Renal pelvis (tissue), 12 donors: ENCODE measurements at places on chromosomes 11 and 22.

DNA sequence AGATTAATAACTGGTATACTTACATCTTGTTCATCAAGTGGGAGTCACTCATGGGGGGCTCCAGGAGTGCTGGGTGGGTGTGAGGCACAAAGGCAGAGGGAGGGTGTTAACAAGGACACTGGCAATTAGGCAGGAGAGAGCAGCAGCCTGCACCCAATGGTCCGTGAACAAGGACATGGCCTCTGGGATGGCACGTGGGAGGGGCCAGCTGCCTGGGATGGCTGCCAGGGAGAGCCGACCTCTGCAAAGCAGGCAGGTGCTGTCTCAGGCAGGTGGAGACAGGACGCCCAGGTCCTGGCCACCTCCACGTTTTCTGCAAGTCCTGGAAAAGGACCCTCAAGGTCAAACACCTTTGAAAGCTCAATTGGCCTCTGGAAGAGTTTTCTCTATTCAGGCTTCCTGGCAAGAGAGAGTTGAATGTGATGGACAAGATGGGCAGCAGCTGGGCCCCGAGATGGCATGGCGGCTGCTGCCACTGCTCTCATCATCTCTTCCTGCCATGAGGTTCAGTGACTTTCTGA, 257.1 kb downstream of the BUD13 start:
- DNase-seq: no peak

GRCh38 chr11:33942954-33943353, 51.1 kb upstream of the LMO2 start:
- no peak for DNase-seq

DNA sequence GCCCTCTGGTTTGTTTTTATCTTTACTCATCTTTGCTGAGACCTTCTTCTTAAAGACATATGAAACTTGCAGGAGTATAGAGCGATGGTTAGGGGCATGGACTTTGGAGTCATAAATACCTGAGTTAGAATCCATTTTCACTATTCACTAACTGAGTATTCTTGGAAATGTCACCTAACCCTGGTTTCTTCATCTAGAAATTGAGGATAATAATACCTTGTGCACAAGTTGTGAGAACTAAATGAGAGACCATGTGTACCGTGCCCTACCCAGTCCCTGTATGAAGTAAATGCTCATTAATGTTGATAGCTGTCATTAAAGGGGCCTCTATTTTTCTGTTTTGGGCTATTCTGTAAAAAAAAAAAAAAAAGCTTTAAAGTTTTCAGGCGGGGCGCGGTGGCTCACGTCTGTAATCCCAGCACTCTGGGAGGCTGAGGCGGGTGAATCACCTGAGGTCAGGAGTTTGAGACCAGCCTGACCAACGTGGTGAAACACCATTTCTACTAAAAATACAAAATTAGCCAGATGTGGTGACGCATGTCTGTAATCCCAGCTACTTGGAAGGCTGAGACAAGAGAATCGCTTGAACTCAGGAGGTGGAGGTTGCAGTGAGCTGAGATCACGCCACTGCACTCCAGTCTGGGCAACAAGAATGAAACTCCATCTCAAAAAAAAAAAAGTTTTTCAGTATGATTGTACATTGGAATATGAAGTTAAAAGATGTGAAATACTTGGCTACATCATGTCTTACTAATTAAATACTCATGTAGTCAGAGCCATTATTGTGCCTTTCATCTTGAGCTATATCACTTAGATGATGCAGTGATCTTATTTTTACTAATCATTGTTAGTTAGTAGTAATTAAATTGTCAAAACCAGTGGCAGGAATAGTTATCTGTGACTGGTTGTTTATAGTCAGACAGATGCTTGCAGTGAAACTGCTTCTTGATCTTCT, 95.0 kb downstream of the AMOTL1 start:
- DNase-seq: no peak

DNA sequence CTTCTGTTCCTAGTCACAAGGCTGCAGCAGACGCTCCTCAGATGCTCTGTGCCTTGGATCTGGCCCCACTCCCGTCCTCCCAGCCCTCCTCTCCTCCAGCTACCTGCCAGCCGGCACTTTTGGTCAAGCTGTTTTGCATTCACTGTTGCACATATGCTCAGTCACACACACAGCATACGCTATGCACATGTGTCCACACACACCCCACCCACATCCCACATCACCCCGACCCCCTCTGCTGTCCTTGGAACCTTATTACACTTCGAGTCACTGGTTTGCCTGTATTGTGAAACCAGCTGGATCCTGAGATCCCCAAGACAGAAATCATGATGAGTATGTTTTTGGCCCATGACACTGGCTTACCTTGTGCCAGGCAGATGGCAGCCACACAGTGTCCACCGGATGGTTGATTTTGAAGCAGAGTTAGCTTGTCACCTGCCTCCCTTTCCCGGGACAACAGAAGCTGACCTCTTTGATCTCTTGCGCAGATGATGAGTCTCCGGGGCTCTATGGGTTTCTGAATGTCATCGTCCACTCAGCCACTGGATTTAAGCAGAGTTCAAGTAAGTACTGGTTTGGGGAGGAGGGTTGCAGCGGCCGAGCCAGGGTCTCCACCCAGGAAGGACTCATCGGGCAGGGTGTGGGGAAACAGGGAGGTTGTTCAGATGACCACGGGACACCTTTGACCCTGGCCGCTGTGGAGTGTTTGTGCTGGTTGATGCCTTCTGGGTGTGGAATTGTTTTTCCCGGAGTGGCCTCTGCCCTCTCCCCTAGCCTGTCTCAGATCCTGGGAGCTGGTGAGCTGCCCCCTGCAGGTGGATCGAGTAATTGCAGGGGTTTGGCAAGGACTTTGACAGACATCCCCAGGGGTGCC, 109.8 kb downstream of the BCR start:
- DNase-seq: peak; percentile 19

GRCh38 chr22:37672206-37672919, 3.1 kb upstream of the LGALS1 start:
- DNase-seq: no peak

DNA sequence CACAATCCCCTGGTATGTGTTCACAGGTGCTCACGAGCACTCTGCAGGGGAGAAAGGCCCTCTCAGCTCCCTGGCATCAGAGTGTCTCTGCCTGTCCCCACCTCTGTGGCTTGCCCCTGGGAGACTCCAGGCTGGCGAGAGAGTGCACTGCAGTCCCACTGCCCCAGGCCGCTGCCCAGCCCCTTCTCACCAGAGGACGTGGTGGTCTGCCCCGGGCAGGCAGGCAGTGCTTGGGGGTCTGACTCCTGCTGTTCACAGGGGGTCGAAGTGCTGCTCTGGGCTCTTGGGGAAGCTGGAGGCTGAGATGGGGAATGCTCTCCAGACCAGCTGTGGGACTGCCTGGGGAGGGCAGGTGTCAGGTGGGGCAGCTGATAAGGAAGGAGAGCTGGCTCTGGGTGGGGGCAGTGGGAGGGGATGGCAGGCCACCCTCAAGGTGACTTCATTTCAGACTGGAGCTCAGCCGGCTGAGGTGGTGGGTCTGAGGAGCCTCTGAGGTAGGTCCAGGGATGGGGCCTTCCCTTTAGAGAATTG, 151.0 kb upstream of the B3GAT1 start:
- no peak for DNase-seq

GRCh38 chr11:60064111-60064510, 7.6 kb downstream of the MS4A3 start:
- DNase-seq: no peak

DNA sequence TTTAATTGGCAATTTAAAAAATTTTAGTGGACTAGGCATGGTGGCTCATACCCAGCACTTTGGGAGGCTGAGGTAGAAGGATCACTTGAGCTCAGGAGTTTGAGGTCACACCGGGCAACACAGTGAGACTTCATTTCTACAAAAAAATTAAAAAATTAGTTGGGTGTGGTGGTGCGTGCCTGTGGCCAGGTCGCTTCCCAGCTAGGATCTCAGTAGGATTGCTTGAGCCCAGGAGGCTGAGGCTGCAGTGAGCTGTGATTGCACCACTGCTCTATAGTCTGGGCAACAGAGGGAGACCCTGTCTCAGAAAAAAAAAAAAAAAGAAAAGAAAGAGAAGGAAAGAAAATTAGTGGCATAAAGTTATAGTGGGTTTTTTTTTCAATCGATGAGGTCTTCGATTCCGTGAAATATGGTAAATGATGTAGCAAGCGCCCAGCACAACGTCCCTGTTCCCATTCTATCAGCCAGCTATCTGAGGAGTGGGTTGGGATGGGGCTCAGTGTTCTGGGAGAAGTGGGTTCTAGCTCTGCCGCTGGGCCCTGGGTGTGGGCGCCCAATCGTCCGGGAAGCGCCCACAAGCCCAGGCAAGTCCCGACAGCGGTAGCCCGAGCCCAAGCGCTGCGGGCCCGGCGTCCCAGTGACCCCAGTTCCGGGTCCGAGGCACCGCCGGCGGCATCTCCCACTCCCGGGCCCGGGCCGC, 1.4 kb downstream of the FOSL1 start:
- DNase-seq: no peak

GRCh38 chr22:48920776-48921241, 906.9 kb downstream of the BRD1 start:
- no peak for DNase-seq

DNA sequence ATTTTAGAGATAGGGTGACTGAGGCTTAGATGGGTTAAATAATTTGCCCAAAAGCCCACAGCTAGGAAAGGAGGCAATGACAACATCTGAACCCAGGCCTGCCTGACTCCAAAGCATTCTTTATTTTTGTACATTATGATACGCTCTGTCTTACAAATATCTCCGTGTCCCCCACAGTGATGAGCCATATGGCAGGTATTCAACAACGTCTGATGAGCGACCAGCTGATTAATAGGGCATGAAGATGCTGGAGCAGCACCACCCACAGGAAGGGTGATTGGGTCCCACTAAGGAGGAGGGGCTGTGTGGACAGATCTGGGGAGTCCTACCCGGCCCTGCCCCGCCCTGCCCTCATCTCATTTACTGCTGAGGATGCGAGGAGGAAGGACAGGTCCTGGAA, 380.6 kb downstream of the CADM1 start:
- no peak for DNase-seq

GRCh38 chr11:23181022-23181807, 320.9 kb upstream of the CCDC179 start:
- no peak for DNase-seq

GRCh38 chr11:44192462-44193100, 97.1 kb downstream of the EXT2 start:
- DNase-seq: no peak

GRCh38 chr11:5467527-5467926, 18.4 kb downstream of the OR51I2 start:
- DNase-seq: no peak

GRCh38 chr11:57614234-57614772, 16.8 kb downstream of the SERPING1 start:
- DNase-seq: no peak

DNA sequence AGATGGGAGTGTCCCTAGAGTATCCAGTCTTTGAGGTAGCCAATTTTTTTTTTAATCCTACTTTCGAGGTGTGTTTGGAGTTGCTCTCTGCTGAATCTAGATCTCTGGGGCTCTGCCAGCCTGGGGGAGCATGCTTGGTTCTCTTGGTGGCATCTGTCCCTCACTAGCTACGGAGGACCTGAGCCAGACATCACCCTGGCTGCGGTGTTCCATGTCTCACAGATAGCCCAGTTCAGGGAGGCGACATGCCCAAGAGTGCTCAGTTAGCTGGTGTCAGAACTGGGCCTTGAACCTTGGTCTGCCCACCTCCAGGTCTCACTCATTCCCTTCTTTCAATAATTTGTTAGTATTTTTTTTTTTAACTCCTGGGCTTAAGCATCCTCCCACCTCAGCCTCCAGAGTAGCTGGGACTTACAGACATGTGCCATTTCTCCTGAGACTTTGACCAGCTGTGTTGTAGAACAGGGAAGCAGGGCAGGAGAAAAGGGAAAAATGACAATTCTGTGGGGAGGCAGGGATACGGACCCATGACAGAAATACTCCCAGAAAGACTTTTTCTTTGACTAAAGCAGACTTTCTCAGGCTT, 621 bp downstream of the HMOX1 start:
- DNase-seq: no peak

- no peak for DNase-seq
Measured at GRCh38 chr11:12161137-12161536, 50.7 kb downstream of the MICAL2 start.

DNA sequence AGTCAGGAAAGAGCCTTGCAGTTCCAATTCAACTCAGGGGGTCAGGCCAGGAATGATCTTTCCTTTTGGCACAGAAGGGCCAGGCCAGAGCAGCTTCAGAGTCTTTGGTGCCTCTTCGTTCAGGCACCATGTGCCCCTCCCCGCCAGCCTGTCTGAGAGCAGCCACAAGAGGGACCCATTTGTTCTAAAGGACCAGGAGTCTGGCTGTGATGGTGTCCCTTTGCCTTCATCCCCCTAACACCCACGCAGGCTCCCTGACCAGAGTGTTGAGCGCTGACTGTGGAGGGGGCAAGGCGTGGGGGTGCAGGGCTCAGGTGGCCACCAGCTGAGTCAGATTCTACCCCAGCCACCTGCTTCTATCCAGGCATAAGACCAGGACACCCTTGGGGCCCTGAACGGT, 156.4 kb downstream of the TTC17 start:
- DNase-seq: no peak

GRCh38 chr11:107581147-107581546, 9.8 kb upstream of the ELMOD1 start:
- DNase-seq: no peak

- no peak for DNase-seq
Measured at GRCh38 chr22:27905653-27906052, 13.4 kb downstream of the PITPNB start.

- DNase-seq: no peak
Measured at GRCh38 chr11:63933459-63933858, 5.3 kb upstream of the NAA40 start.

- DNase-seq: no peak
Measured at GRCh38 chr11:65130631-65131416, 3.5 kb downstream of the SYVN1 start.
